ENCODE measurements at places on chromosomes 1 and 21. TPM values are rescaled to one million over a fixed set of nuclear protein-coding genes. Genes with fewer than 3 reads are reported as not detected.

The FCMR gene
- polyA plus RNA-seq, result 3.0 TPM

The LRRC53 gene
- polyA plus RNA-seq, result not detected

The ABCA4 gene
- polyA plus RNA-seq, result 1.8 TPM

DNA sequence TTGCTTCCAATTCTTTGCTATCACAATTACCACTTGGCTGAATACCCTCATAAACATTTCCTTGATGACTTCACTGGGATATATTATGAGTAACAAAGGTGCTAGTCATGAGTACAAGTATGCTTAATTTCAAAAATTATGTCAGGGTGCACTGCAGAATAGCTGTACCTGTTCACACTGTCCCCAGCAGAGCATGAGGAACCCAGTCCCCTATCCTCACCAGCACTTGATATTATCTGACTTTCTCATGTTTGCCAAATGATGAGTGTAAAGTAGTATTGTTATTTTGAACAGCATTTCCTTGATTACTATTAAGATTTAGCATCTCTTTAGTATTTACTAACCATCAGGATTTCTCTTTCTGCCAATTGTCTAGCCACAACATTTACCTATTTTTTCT, 33.5 kb upstream of the TNFSF4 start:
- no peak for DNase-seq

- DNase-seq, result peak; percentile 90
Measured at GRCh38 chr1:145891587-145892485, 6.2 kb upstream of the ANKRD35 start.

GRCh38 chr1:206801467-206801866, 29.2 kb upstream of the IL10 start:
- no peak for DNase-seq

DNA sequence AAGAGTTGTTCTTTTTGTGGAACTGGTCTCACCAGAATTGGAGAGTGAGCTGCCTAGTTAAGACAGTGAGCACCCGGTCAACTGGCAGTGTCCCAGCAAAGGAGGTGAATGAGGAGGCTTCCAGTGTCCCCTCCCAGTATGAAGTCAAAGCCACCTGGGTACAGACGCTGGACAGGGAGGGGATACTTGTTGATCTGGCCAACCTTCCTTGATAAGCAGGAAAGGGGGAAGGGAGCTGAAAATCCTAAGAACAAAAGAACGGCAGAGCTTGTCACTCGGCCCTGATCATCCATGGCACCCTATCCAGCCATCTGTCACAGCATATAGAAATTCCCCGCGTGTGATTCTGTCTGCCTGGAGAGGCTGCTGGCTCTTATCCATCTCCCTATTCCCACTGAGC, 91.5 kb downstream of the SSBP3 start:
- no peak for DNase-seq

DNA sequence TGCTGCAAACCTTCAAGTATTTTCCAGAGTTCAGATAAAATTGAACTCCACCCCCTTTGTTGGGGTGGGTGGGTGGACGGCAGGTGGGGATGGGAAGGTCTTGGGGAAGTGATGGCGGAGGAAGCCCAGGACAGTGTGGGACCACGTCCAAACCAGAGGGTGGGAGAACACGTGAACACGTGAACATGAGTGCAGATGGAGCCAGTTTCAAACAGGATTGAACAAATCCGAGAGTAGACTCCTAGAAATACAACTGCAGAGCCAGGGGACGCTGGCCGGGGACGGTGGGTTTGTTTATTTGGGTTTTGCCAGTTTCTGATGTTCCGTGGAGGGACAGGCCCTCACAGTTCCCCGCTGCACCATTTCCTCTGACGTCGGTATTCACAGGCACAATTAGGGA, 2.9 kb downstream of the KRTAP10-2 start:
- DNase-seq, result no peak

The HECTD3 gene
- polyA plus RNA-seq, result 32.7 TPM

- DNase-seq, result no peak
Measured at GRCh38 chr1:1832820-1833219, 54.5 kb upstream of the NADK start.

DNA sequence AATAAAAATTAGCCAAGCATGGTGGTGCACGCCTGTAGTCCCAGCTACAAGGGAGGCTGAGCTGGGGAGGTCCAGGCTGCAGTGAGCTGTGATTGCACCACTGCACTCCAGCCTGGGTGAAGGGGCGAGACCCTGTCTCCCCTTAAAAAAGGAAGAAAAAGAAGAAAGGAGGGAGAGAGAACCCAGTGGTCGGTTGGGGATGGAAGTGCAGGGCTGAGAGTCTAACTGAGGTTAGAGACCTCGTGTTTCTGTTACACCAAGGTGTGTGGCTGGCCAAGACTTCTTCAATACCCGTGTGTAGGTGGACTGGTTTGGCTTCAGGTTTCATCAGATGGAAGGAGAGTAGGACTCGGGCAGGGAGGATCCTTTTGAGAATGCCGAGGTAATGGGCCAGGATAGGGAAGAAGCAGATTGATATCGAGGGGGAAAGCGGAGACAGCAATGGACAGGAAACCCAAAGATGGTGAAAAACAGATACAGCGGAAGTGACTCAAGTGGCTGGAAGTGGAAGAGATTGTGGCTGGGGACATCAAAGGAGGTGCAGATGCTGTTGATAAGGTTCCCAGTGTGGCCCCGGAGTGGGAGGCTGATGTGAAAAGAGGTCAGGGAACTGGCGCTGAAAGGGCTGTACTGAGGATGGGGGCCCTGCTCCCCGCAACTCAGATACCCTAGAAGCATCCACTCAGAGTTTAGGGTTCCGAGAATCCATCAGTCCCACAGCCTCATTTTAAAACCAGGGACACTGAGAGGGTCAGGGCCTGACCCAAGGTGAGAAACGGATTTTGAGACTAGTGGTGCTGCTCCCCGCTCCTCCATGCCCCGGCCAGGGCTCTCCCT, 681 bp upstream of the UBXN10 start:
- DNase-seq, result no peak

The LMOD1 gene
- 4.7 TPM for polyA plus RNA-seq

- no peak for DNase-seq
Measured at GRCh38 chr21:44478124-44478800, 23.0 kb downstream of the LRRC3 start.

DNA sequence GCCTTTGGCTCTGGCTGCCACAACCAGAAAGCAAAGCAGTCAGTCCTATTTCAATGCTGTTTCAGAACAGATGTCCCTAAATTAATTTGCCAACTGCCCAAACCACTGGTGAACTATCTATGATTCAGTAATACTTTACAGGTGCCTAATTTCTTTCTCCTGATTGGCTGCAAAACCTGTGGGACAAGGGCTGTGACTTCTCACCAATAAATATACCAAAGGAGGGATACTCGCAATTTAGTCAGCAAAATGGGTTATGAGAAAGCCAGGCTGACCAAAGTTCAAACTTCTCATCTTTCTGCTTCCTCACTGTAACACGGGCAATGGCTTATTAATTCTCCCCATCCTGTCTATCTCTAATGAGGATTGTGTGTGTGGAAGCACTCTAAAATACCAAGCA, 12.8 kb downstream of the GPN2 start:
- DNase-seq, result no peak

The ITGB2 gene
- 15.8 TPM for polyA plus RNA-seq

The F13B gene
- not detected for polyA plus RNA-seq

- DNase-seq, result no peak
Measured at GRCh38 chr1:194870860-194871259, 1684.4 kb upstream of the B3GALT2 start.

DNA sequence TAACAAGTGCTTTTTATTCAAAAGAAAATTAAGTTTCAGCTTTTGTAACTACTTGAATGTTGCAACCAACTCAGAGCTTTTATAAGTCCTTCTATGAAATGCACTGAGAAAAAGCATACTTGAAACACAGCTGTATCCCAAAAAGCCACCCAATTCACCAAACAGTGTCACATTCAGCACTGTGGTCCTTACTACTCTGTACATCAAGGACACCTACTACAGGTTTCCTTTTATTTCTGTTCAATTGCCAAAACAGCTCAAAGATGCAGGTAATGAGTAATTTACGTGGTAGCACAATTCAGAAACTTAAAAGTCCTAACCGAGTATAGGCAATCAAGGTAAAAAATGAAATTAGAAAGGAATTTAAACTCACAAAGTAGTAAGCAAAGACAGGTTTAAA, 2.5 kb downstream of the EIF4G3 start:
- DNase-seq, result no peak

- DNase-seq, result no peak
Measured at GRCh38 chr21:16872616-16873015, 640.2 kb upstream of the CXADR start.

DNA sequence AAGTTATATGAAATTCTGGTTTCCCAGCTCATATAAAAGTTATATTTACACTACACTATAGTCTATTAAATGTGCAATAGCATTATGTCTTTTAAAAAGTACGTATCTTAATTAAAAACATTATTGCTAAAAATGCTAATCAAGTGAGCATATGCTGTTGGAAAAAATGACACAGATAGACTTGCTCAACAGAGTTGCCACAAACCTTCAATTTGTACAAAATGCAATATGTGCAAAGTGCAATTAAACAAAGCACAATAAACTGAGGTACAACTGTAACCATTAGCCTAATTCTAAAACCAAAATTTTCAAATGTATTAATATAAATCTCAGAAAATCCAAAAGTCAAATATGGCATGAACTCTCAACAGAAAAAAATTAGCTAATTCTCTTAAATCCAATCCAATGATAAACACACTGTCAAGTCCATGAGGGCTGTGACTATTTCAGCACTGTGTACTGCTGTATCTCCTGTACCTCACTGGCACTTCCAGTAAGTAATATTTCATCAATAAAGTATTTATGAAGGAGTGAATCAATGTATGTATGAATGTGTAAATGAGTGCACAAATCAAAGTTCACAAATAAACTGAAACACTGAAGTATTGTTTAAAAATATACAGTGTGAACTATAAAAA, 116.3 kb downstream of the AKT3 start:
- DNase-seq, result no peak

- peak; percentile 80 for DNase-seq
Measured at GRCh38 chr1:27031235-27032118, 18.8 kb upstream of the TENT5B start.

The CRYAA gene
- polyA plus RNA-seq, result not detected

DNA sequence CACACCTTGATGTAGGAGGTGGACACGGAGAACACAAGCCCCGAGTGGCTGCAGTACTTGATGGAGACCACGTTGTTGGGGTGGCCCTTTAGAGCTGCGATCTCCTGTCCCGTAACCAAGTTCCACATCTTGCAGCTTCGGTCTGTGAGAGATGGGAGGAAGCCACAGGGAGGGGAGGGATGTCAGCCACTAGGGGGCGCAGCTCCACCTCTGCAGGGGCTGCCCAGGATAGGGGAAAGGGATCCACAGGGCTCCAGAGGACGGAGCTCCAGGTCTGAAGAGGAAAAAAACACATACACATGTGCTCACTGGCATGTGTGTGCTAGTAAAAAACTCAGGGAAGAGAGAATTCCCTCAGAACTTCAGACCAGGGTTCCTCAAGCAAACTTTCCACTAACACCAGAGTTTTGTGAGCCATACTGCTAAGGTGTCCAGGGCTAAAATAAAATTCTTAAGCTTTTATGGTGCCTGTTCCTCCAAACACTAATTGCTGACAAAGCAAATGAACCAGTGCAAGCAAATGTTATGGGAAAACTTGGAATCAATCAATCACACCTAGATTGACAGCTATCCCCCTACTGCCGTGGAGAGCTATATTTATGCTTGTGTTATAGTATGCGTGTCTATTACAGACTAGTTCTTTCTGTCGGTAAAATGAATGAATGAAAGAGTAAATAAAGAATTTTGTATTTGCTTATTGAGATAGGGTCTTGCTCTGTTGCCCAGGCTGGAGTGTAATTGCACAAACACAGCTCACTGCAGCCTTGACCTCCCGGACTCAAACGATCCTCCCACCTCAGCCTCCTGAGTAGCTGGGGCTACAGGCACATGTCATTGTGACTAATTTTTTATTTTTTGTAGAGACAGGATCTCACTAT, 43.7 kb downstream of the KIF21B start:
- DNase-seq, result peak; percentile 91

DNA sequence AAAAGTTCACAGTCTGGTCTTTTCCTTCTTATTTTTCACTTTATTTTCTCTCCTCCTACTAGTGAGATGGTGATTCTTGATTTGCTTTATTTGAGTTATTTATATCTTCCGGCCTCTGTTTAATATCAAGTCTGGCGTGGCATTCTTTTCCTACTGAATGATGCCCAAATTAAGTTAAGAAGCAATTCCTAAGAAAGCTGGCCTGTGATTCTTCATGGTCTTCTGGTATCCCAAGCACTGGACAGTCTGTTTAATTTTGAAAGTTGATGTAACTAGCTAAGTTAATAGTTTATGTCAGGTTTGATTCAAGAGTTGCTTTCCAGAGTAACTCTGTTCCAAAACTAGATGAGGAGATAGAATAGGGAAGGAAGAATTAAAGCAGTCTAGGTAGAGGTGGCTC, 9.2 kb upstream of the ENAH start:
- DNase-seq, result no peak

GRCh38 chr1:79549201-79549600, 542.7 kb upstream of the ADGRL4 start:
- DNase-seq, result no peak

DNA sequence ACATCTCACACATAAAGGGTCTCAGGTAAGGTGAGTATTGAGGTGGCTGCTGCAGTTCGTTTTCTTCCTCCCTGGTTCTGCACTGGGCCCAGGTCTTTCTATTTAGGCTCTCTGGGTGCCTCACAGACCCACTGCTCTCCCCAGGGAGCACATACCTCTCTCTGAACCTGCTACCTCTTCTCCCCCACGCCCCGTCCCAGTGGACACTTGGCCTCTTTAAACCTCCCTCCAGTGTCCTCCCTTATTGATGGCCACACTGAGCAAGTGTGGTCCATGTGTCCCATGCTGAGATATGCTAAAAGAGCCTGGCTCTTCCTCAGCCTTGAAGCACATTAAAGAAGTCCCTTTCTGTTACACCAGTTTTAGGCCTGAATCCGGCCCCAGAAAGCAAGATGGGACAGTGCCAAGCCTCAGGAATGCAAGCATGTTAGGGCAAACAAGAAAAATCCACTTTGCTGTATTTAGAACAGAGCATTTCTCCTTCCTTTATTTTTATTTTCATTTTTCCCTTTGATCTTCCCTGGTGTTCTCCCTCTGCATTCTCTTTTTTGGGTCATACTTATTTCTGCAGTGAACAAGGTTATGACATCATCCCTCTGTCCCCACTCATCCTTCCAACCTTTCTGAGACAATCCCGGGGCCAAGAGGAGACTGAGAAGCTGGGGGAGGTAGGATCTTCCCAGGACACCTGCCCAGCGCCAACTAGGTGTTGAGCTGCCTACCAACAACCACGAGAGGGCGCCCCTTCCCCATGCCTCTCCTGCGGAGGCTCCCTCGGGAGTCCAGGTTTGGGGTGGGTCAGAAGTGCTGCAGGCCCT, 5.0 kb upstream of the CHI3L2 start:
- DNase-seq, result peak; percentile 81

DNA sequence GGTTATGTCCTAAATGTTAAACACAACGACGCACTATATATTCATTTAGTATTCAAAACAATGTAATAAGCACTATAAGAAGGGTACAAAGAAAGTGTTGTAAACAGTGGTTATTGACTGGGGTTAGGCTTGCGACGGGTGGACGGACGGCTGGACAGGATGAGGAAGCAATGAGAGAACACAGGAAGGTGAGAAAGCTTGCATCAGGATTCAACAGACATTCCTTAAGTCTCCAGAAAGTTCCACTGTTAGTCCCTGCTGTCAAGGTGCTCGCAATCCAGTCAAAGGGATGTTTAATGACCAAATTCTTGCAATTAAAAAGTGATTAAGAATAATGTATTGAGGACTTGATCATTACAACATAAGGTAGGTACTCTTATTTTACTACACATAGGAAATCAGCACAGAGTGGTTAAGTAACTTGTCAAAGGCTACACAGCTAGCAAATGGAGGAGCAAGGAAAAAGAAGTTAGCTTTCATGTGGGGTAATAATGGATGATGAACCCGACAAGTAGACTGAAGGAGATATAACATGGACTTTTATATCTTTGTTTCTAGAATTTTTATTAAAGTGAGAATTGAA, 994 bp upstream of the ACBD6 start:
- DNase-seq, result no peak

Data from left lung (tissue), 14 donors.